ENCODE measurements at places on chromosomes 3 and 15.

- peak; percentile 52 for DNase-seq
These were observed 60.7 kb upstream of the CORO2B start for GRCh38 chr15:68518046-68518445.

- peak; percentile 30 for DNase-seq
These were observed 106.0 kb downstream of the LRIG1 start for GRCh38 chr3:66394753-66395249.

- DNase-seq, result no peak
These were observed 37.5 kb downstream of the TGFBR2 start for GRCh38 chr3:30643763-30644462.

DNA sequence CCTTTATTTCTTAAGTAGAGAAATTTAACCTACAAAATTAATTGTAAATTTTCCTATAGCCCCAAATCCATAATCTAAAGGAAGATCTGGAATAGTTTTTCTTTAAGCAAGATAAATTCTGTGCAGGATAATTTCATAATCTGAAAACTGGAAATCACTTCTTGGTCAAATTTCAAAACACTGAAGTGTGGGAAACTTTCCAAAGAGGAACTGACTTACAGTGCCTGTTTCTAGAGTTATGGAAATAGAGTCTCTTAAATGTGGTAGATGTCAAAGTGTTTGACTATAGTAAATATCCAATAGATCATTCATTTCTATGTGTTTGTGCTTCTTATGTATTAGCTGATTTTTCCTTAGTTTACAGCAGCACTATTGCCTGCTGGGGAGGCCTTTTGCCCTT, 1.6 kb upstream of the P2RY13 start:
- DNase-seq, result no peak

DNA sequence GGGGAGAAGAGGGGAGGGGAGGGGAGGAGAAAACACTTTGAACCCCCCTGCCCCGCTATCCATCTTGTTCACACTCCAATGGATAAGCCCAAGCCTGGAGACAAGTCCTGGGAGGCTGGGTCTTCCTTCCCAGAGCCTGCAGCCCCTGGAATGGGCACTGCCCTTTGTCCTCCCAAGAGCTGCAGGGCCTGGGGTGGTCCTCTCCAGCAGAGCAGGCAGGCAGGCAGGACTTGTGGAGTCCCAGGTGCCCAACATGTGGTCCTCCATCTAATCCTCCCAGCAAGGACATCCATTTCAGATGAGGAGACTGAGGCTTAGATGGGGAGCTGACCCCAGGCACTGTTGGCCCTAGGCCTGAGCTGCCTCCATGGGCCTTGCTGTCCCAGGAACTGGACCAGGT, 10.4 kb upstream of the MESP2 start:
- no peak for DNase-seq

- DNase-seq, result no peak
These were observed 55.7 kb downstream of the GPR171 start for GRCh38 chr3:151147299-151147698.

GRCh38 chr3:194132465-194133286, 3.3 kb upstream of the HES1 start:
- DNase-seq, result no peak

- DNase-seq, result no peak
These were observed 416.9 kb downstream of the FOXP1 start for GRCh38 chr3:71166339-71167240.

GRCh38 chr3:9397906-9398699, 688 bp downstream of the SETD5 start:
- DNase-seq, result peak; percentile 22

GRCh38 chr3:123658118-123658851, 73.4 kb upstream of the HACD2 start:
- peak; percentile 22 for DNase-seq

DNA sequence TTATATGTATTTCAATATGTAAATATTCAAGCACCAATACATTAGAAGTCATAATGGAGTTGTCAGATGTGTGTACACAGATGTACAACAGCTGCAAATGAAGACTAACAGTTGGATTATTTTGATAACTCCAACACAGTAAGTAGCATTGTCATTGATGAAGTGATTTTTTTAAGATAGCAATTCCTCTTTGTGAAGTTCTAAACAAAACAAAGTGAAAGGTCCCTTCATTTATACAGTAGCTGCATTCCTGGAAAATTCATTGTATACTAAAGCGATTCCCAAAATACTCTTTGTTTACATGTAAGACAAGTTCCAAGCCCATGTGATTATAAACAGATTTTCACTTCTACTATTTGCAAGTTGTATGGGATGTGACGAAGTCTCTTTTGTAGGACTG, 114.7 kb downstream of the B3GALNT1 start:
- DNase-seq, result no peak

DNA sequence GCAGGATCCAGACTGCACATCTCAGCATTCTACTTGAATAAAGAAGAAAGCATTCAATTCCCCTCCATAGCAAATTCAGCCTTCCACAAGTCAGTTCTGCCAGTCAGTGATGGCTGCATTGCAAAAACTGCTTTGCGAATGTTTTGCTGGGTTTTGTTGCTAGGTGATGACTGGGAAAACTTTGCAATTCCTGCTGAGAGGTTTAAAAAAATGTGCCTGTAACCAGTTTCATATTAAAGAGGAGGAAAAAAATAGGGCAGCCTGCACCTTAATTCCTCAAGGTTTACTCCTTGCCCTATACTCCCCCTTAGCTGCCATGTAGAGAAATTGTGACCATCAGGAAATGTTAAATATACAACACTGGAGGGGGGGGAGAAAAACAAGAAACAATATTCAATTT, 225.6 kb upstream of the ATP11B start:
- no peak for DNase-seq

GRCh38 chr15:101689901-101690300, 34.4 kb downstream of the TARS3 start:
- no peak for DNase-seq

DNA sequence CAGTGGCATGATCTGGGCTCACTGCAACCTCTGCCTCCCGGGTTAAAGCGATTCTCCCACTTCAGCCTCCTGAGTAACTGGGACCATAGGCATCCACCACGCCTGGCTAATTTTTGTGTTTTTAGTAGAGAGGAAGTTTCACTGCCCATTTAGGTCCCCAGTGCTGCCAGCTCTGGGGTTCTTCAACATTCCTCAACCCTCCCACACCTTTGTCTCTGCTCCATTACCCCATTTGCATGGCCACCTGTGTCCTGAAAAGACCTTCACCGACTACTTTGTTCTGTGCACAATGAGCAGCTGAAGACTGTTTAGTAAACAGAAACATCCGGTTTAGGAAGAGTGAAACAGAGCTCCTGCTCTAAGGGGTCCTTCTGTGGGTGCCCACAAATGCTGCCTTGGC, 92.0 kb downstream of the FAM43A start:
- DNase-seq, result no peak

- no peak for DNase-seq
These were observed 127.3 kb upstream of the PRICKLE2 start for GRCh38 chr3:64352639-64352992.

DNA sequence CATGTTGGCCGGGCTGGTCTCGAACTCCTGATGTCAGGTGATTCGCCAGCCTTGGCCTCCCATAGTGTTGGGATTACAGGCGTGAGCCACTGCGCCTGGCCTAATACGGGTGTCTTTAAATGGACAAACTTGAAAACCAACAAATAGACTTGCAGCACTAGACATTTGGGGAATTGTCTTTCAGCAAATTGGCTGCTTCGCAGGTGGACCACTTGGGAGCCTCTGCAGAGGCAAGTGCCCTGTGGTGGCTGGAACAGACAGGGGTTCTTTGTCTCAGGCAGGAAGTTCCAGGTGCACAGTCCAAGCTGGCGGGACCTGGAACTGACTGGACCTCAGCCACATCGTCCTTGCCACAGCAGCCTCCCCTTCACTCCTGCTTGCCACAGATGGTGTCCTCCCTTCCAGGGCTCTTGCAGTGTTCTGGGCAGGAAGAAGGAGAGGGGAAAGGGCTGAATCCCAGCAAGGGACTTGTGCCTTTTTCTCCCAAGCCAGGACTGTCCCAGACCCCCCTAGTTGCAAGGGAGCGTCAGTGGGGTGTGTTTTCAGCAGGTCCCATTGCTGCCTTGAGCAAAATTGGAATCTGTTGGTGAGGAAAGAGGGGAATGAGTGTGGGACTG, 94.3 kb downstream of the TBC1D2B start:
- no peak for DNase-seq

- no peak for DNase-seq
These were observed 1046.3 kb downstream of the ROBO2 start for GRCh38 chr3:78086150-78086549.

DNA sequence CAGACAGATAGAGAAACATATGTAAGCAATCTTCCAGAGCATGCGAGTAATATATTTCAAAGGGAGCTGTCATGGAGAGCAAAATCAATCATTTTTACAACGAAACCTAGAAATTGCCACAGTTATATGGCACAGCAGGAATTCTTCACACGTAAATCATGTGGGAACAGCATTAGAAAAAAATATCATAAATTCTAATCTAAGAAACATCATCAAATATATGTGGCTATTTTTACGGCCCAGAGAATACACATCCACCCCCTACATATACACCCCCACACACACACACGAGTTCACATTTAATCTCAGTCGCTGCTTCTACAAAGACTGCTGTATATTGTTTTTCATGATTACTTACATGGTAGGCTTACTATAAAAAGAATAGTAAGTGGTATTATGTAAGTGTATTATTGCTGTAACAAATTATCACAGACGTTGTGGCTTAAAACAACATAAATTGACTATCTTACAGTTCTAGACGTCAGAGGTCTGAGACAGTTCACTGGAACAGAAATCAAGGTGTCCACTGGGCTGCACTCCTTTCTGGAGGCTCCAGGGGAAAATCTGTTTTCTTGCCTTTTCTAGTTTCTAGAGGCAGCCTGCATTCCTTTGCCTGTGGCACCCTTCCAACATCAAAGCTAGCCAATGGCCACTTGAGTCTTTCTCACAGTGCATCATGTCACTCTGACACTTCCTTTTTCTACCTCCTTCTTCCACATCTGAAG, 363.3 kb downstream of the ULK4 start:
- DNase-seq, result no peak

- DNase-seq, result no peak
These were observed 7.7 kb upstream of the KY start for GRCh38 chr3:134658555-134658954.

DNA sequence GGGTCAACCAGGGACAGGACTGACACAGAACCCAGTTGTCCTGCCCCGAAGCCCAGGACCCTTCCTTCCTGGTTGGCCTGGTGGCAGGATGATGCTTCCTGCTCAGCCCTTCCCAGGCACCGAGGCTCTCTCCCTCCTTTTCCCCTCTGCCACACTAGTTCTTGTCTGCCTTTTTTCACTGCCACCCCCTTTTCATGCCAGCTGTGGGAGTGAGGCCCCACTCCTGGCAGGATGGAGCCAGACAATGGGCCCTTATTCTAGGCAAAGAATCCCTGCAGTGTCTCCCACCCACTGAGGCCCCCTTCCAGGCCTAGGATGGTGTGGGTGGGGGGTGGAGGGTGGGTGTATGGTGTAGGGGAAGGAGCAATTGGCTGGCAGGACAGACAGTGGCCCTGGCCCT, 1.1 kb upstream of the SCAMP5 start:
- DNase-seq, result no peak

DNA sequence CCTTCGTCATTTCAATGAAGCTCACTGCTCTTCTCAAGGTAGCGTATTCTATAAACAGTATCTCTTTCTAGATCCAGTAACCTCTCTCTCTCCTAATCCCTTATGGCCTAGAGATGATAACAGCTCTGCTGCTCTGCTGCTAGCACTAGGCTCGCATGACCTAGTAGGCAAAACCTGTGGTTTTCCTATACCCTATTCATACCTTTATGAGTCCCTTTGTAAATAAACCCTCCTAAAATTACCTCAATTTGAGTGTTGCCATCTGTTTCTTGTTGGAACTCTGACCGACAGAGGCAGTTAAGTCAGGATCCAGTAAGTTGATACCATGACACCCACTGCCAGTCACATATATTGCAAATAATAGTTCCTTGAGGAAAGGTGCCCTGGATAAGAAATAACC, 7.3 kb downstream of the CCDC14 start:
- DNase-seq, result no peak

- DNase-seq, result no peak
These were observed 50.8 kb upstream of the MRPS22 start for GRCh38 chr3:139292711-139293664.

DNA sequence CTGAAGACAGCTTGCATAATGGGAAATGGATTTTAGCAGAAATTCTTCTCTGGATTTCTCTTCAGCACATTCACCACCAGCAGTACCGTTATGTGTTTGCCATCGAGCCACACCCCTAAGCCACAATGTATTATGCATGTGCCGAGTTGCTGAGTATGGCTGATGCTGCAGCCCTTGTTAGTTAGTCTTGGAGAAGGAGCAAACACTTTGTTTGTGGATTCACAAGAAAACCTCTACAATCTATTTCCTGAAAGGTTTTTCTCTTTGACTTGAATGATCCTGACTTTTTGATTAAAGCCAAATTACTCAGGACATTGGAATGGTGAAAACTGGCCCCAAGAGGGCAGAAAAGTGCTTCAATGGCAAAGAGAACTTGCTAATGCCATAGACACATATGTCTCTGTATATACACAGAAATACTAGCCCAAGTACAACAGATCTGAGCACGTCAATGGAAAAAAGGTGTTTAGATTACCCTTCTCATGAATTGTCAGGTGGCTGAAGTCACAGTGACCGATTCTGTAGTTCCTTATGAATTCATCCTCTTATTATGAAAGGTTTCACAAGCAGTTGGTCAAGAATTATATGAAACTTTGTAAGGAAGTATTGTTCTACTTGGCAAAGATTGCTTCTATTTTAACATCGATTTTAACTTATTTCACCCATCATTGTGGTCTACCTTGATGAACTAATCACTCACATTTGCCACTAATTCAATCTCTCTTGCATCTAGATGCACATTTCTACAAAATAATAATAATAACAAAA, 103.0 kb downstream of the P3H2 start:
- DNase-seq, result no peak

DNA sequence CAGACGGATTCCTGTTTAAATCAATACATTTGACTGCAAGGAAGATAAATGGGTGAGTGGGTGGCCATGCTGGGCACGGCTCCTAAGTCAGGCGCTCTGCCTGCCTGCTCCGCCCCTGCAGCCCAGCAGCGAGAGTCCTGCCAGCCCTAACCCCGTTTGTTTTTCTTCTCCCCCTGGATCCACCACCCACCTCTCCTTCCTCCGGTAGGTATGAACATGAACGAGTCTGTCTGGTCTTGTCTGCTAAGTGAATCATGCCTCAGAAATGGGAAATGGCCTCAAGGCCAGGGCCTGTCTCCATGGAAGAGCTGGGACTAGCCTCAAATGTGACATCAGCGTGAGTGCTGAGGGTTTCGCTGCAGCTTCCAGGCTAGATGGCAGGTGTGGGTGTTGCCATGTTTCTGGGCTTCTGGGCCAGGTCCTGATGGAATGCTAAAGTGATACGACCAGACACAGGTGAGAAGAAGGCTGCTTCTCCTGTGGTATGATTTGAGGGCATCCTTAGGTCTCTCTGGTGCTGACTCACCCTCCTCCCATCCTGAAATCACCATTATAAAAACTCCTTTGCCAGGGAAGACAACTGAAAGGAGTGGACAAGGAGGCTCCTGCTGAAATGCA, 5.6 kb upstream of the FEM1B start:
- no peak for DNase-seq

- no peak for DNase-seq
These were observed 72.9 kb downstream of the GLDN start for GRCh38 chr15:51414256-51414860.

GRCh38 chr3:52277071-52277964, 1.1 kb downstream of the WDR82 start:
- peak; percentile 46 for DNase-seq
